Left colon (tissue), 2 donors: ENCODE measurements at places on chromosomes 12 and 14. TPM values are rescaled to one million over a fixed set of nuclear protein-coding genes. Genes with fewer than 3 reads are reported as not detected.
A peak's percentile ranks its signal among the peaks of the same experiment; 100 is the strongest.

GRCh38 chr14:72692696-72693095, 201.2 kb downstream of the DPF3 start:
- no peak for DNase-seq

Gene CLECL1
- not detected for total RNA-seq

Gene KCNJ8
- total RNA-seq = 0.46 TPM

DNA sequence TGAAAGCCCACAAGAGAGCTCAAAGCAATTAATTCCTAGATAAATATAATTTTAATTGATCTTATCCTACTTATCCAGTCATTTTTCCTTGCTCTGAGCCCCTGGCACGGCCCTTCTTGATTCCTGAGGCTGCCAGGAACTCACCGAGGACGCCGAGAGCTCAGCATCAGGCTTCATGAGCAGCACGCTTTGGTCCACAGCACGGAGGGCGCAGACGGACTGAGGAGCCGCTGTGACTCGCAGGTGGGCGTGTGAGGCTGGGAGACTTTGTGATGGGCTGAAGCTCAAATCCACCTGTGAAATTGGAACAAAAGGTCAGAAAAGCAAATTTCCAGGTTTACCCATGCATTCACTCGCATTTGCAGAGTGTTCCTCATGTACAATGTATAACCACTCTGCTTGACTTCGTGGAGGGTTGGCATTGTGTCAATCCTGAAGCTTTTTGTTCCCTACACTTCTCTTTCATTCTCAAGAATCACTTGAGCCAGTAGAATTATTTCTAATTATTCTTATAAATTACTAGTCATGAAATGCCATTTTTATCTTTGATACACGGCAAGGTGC, 17.2 kb downstream of the A2M start:
- DNase-seq = no peak

- DNase-seq = peak; percentile 84
These were observed 17.4 kb downstream of the RPS6KL1 start for GRCh38 chr14:74905595-74906142.

GRCh38 chr14:71607056-71607455, 325.2 kb upstream of the RGS6 start:
- DNase-seq = no peak

DNA sequence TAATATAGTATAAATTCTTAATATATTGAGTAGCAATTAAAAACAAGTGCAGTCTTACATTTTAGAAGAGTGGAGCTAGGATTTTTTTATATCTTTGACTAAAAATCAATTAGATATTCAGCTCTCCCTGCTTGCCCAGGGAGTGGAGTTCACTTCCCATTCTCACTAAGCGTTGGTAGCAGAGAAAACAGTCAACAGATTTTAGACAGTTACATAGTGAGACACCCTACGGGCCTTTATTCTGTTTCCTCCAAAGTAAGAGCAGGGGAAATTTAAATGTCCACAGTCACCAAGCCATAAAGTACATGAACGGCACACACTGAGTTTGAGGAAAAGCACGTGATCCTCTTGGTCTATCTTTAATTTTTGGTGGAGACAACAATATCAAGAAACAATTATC, 131.6 kb upstream of the PLEKHG7 start:
- DNase-seq = no peak

- no peak for DNase-seq
These were observed 215.4 kb downstream of the SLC41A2 start for GRCh38 chr12:104742551-104743201.

DNA sequence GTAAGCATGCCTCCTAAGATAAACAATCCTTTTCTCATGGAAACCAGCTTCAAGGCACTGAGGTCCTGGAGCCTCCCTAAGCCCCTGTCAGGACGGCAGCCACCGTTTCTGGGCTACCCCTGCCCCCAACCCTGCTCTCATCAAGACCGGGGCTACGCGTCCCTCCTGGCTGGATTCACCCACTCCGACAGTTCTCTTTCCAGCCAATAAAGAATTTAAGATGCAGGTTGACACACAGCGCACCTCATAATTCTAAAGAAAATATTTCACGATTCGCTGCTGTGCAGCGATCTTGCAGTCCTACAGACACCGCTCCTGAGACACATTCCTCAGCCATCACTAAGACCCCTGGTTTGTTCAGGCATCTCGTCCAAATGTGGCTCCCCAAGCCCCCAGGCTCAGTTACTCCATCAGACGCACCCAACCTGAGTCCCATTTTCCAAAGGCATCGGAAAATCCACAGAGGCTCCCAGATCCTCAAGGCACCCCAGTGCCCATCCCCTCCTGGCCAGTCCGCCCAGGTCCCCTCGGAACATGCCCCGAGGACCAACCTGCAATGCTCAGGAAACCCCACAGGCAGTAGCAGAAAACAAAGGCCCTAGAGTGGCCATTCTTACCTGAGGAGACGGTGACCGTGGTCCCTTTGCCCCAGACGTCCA, 336.3 kb downstream of the TMEM121 start:
- DNase-seq = no peak

DNA sequence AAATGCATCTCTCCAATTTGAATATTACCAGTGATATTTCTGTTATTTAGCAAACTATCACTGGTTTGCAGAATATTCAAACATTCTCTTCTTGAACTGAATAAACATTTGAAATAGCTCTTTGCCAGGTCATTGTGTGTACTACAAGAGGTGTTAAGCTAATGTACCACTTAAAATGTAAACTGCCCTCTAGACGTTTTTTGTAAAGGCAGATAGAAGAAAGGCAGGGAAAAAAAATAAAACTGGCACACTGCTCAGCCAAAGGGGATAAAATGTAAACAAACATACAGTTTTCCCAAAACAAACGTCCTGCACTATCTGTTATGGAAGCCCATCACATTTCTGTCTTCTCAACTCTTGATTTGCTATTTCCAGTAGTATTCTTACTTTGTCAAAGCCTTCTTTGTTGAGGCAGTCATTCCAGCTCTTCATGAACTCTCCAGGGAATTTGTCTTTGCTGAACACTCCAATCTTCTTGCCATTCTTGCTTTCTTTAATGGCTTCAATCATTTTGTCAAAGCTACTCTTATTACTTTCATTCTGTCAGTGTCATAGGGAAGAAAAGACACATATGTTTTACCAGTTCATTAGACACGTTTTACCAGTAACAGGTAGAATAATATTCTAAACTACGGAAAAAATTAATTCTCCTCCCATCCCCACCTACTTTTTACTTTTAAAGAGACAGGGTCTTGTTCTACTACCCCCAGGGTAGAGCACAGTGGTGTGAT, 13.7 kb downstream of the SUPT16H start:
- DNase-seq = no peak

Gene AKAP5
- total RNA-seq = 11.9 TPM

Gene SYNDIG1L
- not detected for total RNA-seq

DNA sequence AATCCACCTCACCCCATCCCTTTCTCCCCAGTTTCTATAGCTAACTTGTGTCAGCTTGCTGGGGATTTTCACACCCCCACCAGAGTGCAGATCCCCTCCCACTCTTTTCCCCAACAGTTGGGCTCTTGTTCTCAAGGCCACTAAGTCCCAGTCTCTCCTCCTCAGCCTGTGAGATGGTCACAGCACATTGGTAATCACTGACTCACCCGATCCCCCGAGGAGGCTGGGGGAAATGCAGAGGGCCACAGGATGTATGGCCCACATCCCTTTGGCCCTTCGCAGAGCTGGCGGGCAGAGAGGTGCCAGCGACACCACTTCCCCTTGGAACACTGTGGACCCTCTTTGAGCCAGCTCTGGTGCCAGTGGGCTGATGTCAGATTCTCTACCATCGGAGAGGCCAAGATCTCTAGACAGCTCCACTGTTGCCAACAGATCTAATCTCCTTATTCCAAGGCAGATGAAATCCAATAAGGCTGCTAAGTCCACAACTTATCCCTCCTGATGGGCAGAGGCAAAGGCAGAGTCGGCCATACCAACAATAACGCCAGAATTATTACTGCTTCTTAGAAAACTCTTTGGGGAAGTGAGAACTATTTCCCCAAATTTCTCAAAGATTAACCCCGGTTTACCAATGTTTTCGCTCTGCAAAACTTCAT, 1.6 kb downstream of the FMNL3 start:
- DNase-seq = peak; percentile 21

DNA sequence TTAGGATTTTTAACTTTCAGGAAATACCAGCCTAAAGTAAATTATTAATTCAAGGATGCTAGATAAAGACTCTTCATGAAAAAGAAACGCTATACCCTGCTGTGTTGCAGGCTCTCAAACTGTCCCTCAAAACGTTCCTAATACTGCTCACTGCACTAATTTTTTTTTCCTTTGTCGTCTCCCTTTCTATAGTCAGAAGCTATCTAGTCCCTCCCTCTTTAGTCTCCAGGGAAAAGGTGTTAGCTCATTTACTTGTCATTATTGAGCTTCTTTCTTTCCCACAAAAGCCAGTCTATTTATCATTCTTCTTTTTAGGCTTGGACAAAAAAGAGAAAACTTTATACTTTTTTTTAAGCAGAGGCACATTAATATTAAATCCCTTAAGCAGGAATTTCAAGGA, 30.3 kb upstream of the INSM2 start:
- no peak for DNase-seq

Gene RNASE7
- not detected for total RNA-seq

GRCh38 chr14:74988131-74988530, 14.6 kb upstream of the EIF2B2 start:
- DNase-seq = no peak

GRCh38 chr14:96405677-96406076, 13.7 kb downstream of the AK7 start:
- no peak for DNase-seq

DNA sequence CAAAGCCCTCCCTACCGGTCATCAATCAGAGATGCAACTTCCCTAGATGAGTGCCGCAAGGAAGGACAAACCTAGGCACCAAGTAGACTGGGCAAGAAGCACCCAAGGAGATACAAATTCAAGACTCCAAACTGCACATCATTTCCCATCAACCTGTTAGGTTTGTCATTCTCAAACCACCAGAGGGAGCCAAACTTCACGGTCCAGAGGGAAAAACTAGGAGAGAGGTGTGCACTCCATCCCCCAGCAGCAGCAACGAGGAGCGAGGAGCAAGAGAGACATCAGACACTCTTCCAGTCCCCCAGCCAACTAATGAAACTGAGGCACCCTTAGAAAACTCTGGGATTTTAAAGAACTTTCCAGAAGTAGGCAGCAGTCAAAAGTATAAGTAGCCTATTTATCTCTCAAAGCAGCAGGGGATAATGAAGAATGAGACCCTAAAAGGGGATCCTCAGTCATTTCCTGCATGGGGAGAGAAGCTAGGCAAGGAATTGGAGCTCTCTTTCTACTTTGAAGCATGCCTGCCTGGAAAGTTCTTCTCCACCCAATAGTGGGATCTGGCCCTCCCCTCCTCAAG, 37.0 kb upstream of the NT5DC3 start:
- peak; percentile 46 for DNase-seq

DNA sequence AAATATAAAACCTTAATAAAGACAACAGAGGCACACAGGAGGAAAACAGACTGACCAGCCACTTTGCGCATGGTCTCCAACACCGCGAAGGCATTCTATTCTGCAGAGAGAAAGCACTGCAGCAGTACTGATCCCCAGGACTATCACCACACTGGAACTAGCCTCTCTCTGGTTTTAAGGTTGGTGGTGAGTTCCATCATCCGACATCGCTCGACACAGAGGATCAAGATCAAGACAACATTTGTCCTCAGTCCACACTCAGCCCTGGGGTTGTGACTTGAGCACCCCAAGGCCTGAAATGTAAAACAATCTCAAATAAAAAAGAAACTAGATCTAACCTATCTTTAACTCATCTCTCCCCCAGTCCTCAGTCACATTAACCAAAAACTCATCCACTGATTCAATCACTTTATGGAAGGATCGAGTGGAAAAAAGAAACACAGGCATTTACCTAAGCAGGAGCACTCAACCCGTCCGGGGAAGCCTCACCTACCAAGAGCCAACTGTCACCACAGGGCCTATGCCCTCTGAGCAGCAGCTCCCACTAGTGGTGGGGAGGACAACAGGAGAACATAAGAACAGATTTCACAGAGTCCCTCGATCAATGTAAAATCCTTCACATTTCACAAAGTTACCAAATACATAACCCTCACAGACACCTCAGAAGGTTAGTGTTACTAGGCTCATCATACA, 17.7 kb downstream of the STXBP6 start:
- DNase-seq = no peak

DNA sequence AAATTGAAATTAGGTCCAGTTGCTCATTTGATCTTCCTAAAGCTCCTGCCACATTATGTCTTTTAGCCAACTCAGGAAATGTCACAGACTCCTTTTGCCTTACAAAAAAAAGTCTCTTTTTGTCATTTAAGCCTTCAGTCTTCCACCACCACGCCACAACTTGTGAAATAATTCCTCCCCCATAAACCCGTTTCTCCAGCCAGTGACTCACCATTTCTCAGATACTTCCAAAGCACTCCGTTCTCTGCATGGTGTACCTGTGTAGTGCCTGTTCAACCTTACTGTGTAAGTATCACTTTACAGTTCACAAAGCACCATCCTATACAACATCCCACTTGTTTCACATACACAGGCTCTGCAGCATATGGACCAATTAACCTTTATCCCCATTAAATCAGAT, 139.5 kb upstream of the AEBP2 start:
- DNase-seq = no peak

Gene CLEC1B
- total RNA-seq = not detected

DNA sequence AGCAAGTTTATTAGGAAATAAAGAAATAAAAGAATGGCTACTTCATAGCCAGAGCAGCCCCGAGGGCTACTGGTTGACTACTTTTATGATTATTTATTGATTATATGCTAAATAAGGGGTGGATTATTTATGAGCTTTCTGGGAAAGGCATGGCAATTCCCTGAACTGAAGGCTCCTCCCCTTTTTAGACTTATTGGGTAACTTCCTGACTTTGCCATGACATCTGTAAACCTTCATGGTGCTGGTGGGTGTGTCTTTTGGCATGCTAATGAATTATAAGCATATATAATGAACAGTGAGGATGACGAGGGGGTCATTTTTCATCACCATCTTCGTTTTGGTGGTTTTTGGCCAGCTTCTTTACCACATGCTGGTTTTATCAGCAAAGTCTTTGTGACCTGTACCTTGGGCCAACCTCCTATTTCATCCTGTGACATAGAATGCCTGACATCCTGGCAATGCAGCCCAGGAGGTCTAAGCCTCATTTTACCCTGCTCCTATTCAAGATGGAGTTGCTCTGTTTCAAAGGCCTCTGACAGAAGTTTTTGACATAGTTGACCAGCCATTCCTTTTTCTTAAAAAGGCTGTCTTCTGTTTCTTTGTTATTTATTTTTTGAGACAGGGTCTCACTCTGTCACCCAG, 11.1 kb upstream of the PTGES3 start:
- DNase-seq = no peak

Gene KERA
- total RNA-seq = not detected

DNA sequence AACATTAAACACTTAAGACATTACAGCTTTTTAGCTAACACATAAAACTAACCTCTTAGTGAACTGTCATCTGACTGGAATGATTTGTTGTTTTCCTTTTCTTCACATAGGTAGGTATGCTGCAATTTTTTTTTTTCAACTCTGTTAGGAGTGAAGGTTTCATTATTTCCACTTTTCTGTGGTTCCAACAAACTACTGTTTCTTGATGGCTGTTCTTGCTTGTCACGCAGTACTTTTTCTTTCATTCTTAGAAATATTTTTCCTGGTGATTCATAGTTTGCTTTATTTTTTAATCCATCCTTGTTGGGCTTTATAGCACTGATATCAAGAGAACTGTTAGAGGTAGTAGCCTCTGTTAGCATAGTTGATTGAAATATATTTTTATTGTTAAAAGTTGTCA, 6.3 kb downstream of the MIS18BP1 start:
- no peak for DNase-seq
